ENCODE measurements at places on chromosomes 3 and 15.

- DNase-seq: no peak
Measured at GRCh38 chr15:92882697-92883162, 17.4 kb upstream of the CHD2 start.

GRCh38 chr3:63353383-63353782 is 75.3 kb downstream of the SYNPR start:
- DNase-seq: no peak

- no peak for DNase-seq
Measured at GRCh38 chr3:152355744-152356665, 87.3 kb downstream of the MBNL1 start.

DNA sequence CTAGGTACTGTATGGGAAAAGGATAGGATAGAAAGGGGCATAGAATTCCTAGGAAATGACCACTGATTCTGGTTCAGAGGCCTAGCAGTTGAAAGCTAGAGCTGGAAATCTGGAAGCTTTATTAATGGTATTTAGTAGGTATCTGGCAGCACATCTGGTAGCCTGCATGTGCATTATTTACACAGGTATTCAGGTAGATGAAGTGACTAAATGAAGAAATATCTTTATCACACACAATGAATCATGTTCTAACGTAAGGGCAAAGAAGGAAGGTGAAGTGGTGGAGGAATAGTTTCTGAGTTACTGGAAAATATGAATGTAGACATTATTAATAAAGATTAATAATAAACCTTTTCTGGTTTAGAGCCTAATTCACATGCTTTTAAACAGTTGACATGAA is 119.9 kb downstream of the MBNL1 start:
- DNase-seq: no peak

GRCh38 chr3:61725851-61726333 is 164.5 kb downstream of the PTPRG start:
- DNase-seq: no peak

- no peak for DNase-seq
Measured at GRCh38 chr3:186381424-186382216, 19.6 kb upstream of the DGKG start.

DNA sequence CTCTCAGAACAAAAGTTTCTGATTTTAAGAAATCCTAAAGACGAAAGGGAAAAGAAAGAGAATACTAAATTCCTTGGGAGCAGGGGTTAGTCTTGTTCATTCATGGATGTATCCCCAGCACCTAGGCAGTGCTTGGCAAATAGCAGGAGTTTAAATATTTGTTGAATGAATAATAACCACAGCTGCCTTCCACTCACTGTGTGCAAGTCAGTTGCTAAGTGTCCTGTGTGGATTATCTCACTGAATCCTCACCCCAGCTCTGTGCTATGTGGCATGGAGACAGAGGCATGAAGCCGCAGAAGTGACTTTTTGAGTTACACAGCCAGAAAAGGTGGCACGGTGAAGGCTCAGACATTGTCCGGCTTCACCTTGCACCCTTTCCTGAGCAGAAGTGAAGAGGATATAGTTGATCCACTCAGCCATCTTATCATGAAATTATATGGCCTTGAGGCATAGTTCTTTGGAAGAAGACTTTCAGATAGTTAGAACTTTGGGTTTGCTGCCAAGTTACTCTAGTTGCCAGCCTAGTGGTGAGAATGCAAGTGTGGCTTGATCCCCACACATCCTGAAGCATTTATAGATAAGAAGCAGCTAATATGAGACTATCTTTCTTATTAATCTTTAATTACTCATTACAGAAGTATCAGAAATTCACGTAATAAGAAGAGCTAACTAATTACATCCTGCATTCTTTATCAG is 355.5 kb downstream of the LRTM1 start:
- DNase-seq: no peak

DNA sequence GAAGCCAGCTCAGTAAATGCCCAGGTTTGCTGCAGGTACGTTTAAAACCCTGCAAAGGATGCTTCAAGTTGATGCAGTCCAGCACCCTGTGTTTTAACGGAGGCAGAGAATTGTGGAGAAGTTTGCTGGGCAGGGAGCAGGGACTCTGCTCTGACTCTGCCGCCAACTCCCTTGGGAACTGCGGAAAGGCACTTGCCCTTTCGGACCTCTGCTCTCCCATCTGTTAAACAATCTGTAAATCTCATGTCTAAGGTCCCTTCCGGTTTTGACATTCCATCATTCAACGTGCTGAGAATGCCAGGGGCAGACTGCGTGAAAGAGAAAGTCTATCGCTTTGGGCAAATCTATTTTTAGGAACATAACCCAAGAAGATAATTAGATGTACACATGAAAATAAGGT is 184.5 kb downstream of the OPA1 start:
- no peak for DNase-seq

- DNase-seq: no peak
Measured at GRCh38 chr3:18466136-18466535, 41.0 kb upstream of the SATB1 start.

DNA sequence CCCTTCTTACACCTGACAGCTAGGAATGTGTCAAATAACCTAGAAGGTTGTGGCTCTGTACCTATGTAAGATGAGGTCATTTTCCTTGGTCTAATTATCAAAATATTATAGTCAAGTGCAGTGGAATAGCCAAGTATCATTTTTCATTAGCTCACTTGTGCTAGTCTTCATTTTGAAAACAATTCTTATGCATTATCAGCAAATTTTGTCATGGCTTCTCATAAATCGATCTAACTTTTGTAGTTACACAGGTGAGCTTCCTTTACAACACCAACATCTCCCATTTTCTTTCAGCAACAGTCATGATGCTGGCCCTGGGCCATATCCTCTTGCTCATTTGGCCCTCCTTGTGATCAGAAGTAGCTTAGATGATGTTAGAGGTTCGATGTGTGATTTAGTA is 10.3 kb downstream of the TXNRD3 start:
- no peak for DNase-seq

- no peak for DNase-seq
Measured at GRCh38 chr3:10601151-10601856, 95.9 kb upstream of the ATP2B2 start.

DNA sequence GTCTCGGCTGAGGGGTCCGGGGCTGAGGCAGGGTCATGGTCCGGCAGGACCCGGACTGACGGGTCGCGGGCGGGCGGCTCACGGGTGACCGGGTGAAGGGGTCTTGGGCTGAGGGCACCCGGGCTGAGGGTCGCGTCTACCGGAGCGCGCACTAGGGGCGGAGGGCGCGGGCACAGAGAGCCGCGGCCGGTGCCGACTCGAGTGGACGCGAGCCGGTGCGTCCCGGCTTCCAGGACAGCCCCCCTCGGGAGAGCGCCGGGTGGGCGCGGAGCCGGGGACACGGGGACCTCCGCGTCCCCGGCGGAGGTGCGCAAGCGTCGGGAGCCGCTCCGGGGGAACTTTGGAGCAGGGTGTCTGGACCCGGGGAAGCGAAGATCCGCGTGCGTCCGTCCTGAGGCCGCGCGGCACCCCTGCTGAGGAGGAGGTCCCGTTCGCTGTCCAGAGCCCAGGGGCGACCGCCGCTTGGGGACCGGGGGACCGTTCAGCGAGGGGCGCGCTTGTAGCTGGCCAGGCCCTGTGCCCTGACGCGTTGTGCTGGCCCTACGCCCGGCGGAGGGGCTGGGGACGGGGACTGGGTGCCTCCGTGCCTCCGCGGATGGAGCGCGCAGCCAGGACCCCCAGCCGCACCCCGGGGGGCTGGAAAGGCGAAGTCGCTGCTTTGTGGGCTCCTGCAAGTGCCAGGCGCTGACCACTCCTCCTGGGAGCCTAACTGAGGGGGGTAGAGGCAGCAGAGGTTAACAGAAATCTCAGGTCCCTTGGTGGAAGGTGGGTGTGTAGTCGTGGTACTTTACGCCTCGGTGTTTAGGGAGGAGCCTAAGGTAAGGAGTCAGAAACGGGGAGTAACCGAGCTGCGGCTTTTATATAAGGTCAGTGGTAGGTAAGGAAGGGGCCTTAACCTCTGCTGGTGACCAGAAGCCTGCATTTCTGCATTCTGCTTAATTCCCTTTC is at the start of gene PPARG:
Gene PPARG (plus strand): TSS at position 889 of the 948 bp plus-strand sequence. CDS start 90,642 bp downstream, outside the sequence.
- DNase-seq: peak; percentile 11

- no peak for DNase-seq
Measured at GRCh38 chr3:48057521-48057920, 41.3 kb upstream of the MAP4 start.

DNA sequence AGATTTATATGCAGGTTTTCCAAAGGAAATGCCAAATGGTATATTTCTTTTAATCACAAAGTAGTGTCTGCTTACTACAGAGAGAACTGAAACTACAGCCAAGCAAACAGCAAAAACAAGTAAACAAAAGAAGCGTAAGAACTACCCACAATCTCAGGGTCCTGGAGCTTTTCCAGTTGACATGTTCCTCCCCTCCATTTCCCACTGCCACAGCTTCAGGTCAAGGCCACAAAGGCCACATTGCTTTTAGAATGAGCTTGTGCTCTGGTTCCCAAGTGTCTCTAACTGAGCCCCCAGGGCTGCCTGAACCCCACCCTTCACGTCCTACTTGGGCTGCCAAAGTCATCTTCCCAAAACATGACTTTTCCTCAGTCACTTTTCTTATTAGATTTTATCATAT is 24.1 kb downstream of the CTDSPL start:
- DNase-seq: no peak

GRCh38 chr15:73996939-73997338 is 2.4 kb downstream of the PML start:
- DNase-seq: no peak

DNA sequence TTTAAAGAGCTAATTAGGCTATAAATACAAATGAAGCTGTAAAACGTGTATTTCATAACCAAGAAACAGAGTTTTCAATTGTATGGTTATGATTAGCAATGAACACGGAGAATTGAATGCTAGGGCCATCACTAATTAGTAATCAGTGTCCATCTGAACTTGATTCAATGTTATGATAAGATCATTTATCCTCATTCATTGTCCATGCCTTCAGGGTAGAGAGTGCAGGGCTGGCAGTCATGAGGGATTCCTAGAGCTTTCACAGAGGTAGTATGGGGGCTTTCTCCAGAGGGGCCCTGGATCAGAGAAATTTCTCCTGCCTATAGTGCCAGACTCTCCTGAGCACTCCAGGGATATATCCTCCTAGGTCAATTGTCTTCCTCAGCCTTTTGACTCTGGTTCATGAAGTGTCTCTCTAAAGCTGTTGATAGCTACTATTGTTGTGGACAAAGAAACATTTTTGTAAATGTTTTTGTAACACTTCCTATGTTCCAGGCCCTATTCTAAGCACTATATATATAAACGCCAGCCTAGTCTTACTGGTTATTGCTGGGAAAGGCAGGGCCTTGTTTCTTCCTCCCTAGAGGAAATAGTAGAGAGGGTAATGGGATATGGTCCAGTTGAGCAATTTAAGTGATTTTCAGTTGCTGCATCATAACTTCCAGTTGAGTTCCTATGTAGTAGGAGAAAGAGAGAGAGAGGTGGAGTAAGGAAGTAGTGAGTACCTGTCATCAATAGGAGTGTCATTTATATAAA is 249.0 kb downstream of the NFKBIZ start:
- DNase-seq: no peak

DNA sequence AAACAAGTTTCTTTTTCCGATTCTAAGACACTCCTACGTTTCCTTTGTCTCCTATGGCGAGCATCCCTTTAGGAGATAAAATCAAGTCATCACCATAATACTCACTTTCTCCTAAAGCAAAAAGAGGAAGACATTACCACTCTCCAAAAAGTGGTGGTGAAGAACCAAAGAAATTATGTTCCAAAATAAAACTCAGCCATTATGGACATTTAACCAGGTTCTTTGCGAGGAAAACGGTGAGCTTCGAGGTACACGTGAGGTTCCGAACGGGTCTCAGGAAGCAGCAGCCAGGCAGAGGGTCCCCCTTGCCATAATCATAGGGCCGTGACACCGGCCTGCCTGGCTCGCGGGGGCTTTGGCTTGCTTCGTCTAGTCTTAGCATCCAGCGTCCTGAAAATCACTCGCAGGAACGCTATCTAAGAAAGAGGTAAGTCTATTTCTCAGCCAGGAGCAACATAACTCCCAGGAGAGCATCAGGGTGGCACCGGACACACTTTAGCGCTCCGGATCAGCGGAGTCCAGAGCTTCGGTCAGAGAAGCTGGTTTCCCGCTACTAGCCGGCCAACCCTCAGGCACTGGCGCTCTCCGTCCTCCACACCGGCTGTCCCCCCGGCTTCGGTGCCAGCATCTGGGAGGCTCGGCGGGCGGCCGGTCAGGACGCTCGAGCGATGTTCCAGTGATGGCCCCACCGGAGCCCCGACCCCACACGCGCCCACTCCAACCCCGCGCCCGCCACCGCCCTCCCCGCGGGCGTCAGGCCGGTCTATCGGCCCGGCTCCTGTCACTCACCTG is 581 bp downstream of the IP6K1 start:
- no peak for DNase-seq

DNA sequence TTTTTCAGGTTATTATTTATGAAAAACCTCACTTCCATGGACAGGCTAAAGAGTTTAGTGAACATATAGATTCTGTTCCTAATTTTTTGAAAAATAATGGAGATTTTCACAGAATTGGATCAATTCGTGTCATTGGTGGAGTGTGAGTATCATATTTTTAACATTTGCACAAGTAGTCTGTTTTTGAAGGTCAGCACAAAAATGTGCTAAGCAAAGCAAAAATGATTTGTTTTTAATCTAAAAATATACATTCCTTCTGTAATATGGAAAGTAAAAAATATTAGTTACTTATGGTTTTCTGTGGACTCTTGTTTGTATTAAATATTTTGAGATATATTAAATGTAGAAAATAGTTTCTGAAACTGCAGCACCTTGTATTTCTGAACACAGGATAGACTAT is 71.0 kb downstream of the CRYBG3 start:
- no peak for DNase-seq

DNA sequence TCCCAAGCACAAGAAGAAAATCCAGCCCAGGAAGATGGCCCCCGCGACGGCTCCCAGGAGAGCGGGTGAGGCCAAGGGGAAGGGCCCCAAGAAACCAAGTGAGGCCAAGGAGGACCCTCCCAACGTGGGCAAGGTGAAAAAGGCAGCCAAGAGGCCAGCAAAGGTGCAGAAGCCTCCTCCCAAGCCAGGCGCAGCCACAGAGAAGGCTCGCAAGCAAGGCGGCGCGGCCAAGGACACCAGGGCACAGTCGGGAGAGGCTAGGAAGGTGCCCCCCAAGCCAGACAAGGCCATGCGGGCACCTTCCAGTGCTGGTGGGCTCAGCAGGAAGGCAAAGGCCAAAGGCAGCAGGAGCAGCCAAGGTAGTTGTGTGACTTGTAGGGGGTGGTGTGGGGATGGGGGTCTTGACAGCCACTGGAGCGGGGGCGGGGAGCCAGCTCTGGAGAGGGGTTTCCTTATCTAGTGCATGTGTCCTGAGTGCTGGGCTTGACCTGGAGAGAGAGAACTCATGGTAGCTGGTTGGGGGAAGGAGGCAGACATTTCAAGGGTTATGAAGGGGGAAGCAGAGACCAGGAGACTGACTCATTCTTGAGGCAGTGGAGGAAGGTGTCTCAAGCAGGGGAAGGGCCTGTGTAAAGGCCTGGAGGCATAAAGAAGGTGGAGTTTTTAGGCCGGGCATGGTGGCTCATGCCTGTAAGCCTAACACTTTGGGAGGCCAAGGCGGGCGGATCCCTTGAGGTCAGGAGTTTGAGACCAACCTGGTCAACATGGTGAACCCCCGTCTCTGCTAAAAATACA is 6.2 kb downstream of the H1-8 start:
- DNase-seq: no peak

Data from stimulated activated naive CD8-positive, alpha-beta T cell treated with anti-CD3 and anti-CD28 coated beads, Interleukin-15, amount 100 ng/mL, for 72 hours (primary cell).